ENCODE measurements at places on chromosomes 16 and 17.

- no peak for DNase-seq
Measured at GRCh38 chr17:34502426-34502825, 77.0 kb upstream of the TMEM132E start.

- DNase-seq = no peak
Measured at GRCh38 chr17:57186226-57187019, 69.9 kb upstream of the MSI2 start.

DNA sequence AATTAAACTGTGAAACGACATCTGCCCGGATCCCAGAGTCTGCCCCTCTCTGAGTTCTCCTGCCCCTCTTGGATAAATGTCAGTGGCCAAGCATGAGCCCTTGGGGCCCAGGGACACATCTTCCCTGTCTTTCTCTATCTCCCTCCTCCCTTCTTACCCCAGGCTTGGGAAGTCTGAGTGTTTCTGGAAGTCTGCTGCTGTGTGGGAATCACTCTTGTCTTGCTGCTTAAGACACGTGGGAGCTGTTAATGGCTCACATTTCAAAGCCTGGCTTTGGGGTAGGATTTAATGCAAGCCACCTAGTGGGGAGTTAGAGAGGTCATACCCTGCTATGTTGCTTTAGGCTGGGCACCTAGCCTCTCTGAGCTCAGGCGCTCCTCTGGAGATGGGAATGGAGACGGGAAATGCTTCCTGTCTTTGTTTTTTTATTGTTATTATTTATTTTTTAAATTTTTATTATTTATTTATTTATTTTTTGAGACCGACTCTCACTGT, 218.5 kb upstream of the CIBAR2 start:
- no peak for DNase-seq

DNA sequence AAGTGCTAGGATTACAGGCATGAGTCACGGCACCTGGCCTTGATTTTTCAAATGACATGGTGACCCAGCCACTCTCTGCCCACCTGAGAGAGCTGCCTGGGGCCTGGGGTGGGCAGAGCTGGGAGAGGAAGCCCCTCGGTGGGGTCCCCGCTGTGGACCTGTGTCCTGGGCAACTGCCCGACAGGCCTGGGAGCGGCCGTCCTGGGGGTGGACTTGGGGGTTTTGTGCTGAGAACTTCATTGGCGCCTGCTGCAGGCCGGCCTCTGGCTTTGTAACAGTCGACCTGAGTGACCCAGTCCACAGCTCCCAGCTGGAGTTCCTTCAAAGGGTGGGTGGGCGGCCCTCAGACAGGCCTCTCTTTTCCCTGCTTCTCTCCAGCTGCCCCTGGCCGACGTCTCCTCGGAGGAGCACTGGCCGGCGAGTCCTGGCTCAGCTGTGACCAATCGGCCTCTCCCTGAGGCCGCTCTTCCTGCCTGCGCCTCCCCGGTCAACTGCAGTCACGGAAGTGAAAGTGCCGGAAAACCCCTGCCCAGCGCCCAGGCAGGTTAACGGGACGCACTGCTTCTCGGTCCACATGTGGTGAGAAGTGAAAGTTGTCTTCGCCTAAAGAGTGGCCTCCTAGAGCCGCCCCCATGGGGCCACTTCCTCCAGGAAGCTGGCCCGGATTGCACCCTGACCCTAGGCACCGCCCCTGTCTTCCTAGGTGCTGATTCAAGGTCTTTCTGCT, 5.5 kb downstream of the CBFA2T3 start:
- DNase-seq = no peak

DNA sequence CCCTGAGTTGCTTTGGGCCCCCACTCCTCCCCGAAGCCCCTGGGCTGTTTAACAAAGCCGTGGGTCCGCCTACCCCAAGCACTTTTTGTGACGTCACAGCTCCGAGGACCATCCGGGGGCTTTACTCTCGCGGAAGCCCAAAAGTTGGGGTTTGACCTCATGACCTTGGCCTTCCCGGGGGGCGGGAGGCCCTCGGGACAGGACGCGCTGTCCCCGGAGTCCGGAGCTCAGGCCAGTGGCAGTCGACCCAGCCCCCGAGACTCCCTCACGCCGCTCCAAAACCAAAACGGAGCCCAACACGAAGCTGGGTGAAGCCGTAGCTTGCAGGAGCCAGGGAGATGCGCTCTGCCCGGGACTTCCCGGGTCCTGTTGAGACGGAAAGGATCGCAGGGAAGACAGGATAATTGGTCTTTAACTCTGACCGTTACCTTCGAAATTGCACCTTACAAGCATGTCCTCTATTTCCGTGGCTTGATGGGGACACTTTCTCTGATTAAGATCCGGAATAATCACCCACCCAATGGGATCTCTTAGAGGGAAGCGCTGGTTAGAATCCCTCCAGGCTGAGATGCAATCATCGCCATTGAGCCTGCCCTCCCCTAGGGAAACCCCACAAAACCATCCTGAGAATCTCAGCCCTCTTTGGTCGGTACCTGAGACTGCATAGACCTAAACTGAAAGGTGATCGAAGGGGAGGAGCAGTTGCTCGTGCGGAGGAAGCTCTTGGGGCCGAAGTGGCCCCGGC, 4.9 kb upstream of the SOX9 start:
- no peak for DNase-seq

DNA sequence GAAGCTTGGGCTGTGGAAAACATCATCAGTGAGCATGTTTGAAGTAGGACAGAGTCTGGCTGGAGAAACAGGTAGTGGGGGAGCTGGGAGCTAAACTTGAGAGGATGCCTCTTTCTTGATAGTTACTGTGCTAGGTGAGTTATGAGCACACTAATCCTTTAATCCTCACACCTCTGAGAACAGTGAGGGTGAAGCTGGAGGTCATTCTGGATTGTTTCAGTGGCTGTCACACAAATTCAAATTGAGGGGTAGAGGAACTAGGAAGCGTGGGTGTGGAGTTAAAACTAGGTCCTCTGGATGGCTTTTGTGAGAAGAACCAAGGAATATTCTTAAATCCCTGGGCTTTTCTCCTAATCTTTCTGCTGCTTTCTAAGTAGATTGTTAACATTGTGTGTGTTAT, 3.3 kb downstream of the AKAP1 start:
- DNase-seq = no peak

GRCh38 chr16:66720766-66721165, 24.2 kb upstream of the CMTM4 start:
- DNase-seq = no peak

DNA sequence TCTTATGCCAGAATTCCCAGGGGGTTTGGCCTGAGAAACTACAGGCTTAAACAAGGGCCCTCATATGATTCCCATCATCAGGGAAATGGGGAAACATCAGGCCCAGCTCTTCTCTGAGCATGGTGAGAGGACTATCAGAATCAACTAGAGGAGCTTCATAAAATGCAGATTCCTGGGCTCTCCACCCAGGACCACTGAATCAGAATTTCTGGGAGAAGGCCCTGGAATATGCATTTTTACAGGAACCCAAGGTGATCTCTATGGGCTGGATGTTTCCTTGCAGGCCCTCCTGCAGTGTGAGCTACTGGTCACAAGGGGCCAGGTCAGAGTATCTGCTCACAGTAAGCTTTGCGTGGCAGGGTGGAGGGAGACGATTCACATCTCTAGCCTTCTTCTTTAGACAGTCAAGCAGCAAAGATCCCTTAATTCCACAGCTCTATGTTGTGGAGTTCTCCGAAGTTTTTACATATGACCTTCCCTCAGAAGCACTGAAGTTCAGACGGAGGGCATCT, 38.8 kb upstream of the HOXB13 start:
- DNase-seq = no peak

- DNase-seq = no peak
Measured at GRCh38 chr16:52515068-52515671, 31.8 kb downstream of the TOX3 start.

DNA sequence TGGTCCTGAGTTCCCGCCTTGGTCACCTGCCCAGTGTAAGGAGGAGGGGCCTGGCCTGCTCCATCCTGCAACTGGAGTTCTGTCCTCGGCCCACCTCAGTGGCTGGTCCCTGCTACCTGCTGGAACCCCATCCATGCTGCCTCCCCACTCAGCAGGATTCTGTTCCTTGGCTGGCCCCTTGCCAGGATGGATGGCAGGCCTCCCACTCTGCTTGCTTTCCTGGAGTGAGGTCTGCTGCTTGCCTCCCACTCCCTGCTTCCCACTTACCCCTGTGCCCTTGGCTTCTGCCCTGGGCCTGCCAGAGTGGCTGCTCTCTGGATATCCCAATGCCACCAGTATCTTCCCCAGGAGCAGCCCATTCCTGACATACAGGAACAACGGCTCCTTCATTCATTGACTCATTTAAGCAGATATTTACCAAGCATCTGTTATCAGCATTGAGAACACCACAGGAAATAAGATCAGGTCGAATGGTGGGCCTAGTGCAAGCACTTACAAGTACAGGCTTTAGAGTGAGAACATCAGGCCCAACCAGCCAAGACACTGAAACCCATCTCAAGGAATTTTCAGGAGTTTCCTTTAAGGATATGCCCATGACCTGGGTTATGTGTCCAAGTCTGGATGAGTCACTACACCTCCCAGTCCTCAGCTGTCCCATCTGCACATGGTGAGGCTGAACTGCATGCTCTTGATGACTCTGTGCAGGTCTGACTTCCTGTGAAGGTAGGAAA, 17.0 kb upstream of the RPRML start:
- DNase-seq = no peak

- DNase-seq = no peak
Measured at GRCh38 chr17:34475296-34475695, 104.1 kb upstream of the TMEM132E start.

DNA sequence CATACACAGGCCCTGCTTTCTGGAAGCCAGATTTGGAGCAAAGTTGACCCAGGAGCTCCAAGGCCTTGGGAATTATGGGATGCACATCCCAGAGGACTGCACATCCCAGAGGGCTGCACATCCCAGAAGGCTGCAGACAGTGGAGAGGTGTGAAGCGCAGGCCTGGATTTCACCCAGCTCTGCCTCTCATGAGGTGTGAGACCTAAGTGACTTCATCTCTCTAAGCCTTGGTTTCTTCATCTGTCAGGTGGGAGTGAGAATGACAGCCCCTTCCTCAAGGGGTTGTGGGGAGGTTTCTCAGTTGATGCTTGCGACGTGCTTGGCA, 102.3 kb downstream of the GSG1L start:
- DNase-seq = no peak

DNA sequence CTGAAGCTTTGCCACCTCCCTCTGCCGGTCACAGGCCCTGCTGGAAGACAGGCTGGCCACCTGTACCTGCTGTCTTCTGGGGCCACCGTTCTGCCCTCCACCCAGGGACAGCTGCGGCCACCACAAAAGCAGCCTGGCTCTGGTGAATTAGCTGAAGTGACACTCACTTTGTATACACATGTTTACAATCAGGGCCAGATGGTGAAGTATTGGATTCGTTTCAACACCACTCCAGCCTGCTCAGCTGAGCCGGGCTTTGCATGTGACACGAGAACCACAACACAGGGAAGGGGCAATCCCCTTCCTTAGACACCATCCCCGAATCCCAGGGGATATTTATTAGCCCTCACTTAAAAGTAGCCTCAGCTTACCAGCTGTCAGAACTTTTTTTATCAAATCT, 191.5 kb upstream of the RPL38 start:
- DNase-seq = no peak

All from stimulated activated CD8-positive, alpha-beta memory T cell treated with anti-CD3 and anti-CD28 coated beads, Interleukin-2, amount 100 ng/mL, for 48 hours (primary cell).